ENCODE measurements at places on chromosomes 6 and 20.

DNA sequence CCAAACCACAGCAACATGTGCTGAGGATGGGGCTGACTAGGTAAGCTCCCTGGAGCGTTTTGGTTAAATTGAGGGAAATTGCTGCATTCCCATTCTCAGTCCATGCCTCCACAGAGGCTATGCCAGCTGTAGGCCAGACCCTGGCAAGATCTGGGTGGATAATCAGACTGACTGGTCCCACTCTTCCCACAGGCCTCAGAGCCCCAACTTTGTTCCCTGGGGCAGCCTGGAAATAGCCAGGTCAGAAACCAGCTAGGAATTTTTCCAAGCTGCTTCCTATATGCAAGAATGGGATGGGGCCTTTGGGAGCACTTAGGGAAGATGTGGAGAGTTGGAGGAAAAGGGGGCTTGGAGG is 1.5 kb upstream of the VEGFA start:
- no peak for DNase-seq

- peak; percentile 35 for DNase-seq
Measured at GRCh38 chr6:56757588-56757984, 114.9 kb upstream of the DST start.

- DNase-seq: peak; percentile 29
Measured at GRCh38 chr20:48904566-48905296, 16.8 kb upstream of the ARFGEF2 start.

DNA sequence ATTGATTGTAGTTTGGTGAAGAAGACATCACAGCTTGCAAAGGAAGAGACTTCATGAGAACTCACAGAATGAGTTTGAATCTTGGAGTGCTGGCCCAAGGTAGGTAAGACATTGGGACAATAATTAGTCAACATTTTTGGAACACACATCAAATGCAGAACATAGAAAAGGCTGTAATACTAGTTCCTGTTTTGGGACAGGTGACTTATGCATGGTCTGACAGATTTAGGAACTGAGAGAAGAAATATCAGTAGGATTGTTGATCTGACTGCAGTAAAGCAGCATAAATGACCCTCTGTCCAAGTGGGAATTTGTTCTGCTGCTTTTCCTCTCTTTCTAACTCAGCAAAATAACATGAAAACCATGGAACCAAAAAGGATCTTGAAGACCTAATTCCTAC is 102.3 kb upstream of the MAP3K7 start:
- DNase-seq: no peak

GRCh38 chr20:62543470-62544302 is 67.9 kb upstream of the GATA5 start:
- DNase-seq: no peak

DNA sequence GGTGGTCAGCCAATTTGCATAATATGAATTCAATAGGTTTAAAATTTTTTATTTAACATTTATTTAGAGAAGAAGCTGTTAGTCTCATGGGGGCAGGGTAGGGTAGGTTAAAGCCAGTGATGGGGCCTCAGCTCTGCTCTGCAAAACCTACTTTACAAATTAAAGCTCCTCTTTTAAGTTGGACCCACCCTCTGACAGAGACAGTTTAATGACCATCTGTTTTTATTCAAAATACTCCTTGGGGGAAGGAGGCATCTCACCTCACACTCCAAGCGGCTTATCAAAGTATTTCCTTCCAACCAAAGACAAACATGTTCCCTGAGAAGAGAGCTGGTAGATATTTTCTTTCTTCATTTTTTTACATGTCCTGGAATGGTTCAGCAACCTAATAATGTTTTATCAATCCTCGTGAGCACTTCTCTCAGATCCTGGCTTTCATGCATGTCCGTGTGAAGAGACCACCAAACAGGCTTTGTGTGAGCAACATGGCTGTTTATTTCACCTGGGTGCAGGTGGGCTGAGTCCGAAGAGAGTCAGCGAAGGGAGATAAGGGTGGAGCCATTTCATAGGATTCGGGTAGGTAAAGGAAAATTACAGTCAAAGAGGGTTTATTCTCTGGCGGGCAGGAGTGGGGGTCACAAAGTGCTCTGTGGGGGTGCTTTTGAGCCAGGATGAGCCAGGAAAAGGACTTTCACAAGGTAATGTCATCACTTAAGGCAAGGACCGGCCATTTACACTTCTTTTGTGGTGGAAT is 184.7 kb downstream of the GJA1 start:
- DNase-seq: no peak

DNA sequence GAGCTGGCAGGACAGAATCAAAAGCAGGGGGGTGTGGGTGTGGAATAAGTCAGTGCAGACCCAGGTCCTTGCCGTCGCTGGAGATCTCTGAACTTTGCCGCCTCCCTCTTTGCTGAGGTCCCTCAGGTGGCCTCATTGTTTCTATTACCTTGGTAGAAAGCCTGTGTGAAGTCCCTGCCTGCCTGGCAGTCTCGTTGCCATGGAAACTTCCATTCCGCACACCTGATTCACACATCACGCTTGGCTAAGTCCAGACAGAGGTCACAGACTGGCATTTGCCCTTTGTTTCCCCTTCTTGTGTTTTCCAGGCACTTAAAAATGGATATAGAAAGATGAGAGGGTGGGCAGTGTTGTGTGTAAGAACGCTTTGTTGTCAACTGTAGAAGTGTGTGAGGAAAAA is 260.6 kb downstream of the PRL start:
- DNase-seq: no peak

DNA sequence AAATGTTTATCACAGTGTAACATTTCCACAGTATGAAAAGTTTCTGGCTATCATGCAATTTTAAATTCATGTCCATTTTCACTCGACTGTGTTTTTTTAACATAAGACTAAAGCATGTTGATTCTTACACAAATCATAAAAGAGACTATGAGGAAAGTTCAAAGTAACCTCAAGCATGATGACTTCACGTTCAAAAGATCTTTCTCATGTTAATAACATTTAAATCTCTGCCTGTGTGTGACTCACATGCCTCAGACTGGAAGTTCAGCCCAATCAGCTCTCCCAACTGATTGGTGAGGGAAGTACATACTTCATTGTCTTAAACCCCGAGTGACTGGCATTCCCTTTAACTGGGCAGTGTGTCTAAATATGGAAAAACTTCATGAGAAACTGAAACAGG is 37.4 kb downstream of the ATXN1 start:
- no peak for DNase-seq

DNA sequence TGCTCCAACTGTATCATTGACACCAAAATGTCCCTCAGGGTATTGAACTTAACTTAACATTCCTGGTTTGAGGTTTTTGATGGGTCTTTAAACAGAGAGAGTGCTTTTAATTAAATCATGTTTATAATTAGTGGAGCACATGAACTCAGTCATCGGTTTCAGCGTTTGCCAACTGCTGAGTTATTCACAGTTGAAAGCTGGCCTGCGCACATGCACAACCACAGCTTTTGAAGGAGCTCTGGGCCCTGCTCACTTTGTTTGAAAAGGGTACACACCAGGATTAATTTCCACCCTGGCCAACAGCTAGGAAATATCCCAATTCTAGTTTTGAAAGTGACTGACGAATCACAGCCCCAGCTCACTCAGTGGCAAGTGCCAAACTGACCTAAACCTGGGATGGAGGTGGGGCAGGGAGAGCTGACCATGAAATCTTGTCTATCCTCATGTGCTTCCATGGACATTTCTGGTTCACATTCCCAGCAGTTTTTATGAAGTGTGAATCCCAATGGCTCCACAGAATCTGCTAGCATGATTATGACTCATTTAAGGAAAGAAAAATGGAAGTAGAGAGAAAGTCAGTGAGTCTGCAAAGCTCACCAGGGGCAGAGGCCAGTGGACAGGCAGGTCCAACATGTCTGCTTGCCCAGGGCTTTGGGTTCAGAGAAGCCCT is 247.8 kb downstream of the FNDC1 start:
- DNase-seq: no peak

DNA sequence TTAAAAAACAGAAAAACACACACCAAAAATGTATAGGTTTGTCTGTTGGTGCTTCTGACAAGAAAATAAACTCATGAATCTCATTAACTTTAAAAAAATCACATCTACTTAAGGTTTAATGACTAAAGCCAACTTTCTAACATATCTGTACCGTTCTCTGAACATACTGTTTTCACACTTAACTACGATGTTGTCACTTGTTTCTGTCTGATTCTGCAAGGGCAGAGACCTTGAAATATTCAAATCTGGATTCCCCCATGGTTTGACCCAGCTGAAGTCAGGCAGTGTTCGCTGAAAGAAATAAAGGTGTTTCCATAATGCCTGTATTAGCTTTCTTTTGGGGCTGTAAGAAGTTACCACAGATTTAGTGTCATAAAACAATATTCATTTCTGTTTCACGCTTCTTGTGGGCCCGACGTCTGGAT is 2.7 kb upstream of the ASXL1 start:
- no peak for DNase-seq

GRCh38 chr20:57899554-57899953 is 189.7 kb upstream of the PMEPA1 start:
- no peak for DNase-seq

DNA sequence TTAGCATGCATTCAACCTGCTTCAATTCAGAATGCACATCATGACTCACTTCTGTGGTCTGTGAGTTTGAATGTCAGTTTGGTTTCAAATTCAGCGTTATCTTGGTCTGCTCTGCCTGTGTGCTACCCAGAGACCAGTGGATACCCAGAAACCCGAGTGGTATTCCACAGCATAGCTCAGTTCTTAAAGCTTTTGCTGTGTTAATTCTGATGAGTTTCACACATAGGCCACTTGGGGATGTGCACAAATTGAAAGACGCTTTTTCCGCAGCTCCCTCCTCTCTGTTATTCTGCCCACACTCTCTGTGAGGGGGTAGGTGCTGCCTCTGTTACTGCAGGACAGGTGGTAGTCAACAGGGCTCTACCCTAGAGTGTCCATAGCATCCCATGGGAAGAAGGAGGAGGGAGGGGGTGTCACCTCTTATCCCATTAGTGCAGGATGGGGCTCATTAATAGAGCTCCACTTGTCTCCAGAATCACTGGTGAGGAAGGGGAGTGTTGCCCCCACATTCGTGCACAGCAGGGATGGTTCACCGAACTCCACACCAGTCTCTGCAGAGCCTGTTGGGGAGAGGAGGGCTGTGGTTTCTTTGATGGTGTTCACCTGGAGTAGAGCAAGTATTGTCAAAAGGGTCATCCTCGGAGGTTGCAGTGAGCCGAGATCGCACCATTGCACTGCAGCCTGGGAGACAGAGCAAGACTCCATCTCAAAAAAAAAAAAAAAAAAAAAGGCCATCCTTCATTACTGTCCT is 29.2 kb upstream of the SDCBP2 start:
- no peak for DNase-seq

All from prostate gland (tissue), 2 donors.